ENCODE measurements at places on chromosomes 16 and 17.

DNA sequence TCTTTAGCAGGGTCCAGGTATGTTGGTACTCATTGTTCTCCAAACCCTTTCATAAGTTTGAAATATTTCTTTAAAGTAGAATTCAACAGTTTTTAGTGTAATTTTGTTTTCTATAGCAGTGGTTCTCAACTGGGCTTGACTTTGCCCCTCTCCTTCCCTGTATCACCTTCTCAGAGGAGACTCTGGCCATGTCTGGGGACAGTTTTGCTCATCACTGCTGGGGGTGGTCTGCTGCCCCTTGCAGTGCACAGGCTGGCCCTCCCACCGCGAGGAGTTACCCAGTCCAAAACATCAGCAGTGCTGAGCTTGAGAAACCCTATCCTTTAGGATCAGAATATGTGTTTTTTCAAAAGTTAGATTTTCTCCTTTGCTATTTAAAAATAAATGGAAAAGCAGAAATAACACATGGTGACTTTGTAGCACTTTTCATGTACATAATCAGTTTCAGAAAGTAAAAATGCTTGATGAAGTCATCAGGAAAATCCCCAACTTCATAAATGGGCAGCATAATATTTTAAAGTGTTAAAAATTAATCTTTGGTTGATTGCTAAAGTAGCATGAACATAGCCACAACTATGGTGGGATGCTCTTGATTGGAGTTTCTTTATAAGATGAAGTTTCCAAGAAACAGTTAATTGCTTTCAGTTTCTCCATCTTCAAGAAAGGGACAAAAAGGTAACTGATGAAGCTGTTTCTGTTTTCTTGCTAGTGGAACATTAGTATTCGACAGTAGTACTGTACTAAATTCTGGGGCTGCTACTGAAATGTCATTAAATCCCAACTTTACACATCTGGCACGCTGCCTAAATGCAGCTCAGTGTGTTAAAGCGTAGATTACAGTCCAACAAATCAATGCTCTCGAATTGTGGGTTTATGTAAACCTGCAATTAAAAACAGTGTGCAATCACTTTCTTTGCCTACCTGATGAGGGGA is 70.3 kb downstream of the NETO2 start:
- DNase-seq = no peak
- H3K27me3 ChIP-seq = peaks cover 18% of the 10 kb centered on the region
- no peaks in the 10 kb centered on the region for H3K4me1 ChIP-seq

- no peak for DNase-seq
- H3K27me3 ChIP-seq = no peaks in the 10 kb centered on the region
These were observed 25.1 kb downstream of the SALL1 start for GRCh38 chr16:51125992-51126391.

GRCh38 chr17:17051380-17051779 is 9.1 kb downstream of the MPRIP start:
- peak overlapping the region; percentile 63 for H3K27ac ChIP-seq
- no peak overlapping the region for H3K4me3 ChIP-seq
- DNase-seq = no peak
- no peaks in the 10 kb centered on the region for H3K27me3 ChIP-seq

GRCh38 chr17:57379237-57379894 is 123.0 kb downstream of the MSI2 start:
- no peak overlapping the region for H3K4me3 ChIP-seq
- no peak overlapping the region for H3K27ac ChIP-seq
- DNase-seq = no peak
- H3K36me3 ChIP-seq = no peaks in the 10 kb centered on the region
- peaks cover 24% of the 10 kb centered on the region for H3K4me1 ChIP-seq

- no peak overlapping the region for H3K4me3 ChIP-seq
- no peaks in the 10 kb centered on the region for H3K4me1 ChIP-seq
- peaks cover 6% of the 10 kb centered on the region for H3K36me3 ChIP-seq
- peaks cover 5% of the 10 kb centered on the region for H3K27me3 ChIP-seq
These were observed 12.4 kb upstream of the GFAP start for GRCh38 chr17:44927696-44928095.

- no peak overlapping the region for H3K27ac ChIP-seq
- no peak for DNase-seq
- H3K36me3 ChIP-seq = no peaks in the 10 kb centered on the region
- no peaks in the 10 kb centered on the region for H3K27me3 ChIP-seq
- no peaks in the 10 kb centered on the region for H3K4me1 ChIP-seq
These were observed 42.0 kb upstream of the RBFOX1 start for GRCh38 chr16:7290682-7291081.

DNA sequence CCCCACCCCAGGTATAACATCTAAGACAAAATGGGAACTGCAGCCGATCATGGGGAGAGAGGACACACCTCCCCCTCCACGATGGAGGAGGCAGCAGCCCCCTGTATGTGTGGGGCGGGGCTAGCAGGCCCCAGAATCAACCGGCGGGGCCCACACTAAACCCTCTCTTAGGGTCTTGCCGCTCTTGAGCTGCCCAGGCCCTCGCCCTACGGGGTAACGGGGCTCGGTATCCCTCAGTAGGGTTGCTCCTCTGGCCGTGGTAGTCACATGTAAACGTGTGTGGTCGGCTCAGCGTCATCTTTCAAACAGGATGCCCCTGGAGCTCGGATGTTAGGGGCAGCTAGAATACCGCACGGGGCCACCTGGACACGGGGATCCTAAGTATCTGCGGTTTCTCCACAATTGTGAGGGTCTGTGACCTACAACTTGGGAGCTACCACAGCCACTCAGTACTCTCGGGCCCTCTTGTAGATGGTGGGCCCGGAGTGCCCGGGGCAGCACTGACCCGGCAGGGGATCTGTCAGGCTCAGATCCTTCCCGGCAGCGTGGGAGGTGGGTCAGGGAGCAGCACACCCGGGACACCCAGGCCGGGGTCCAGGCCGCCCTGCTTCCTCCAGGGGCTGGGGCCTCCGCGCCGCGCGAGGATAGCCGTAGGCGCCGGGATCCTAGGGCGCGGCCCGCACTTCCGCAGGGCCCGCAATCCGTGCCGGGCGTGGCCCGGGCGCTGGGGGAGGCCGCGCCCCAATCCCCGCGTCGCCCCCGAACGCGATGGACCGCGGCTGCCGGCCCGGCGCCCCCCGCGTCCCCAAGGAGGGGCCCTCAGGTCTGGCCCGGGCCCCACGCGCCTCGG is 781 bp downstream of the ARHGDIA start:
- H3K36me3 ChIP-seq = peaks cover 71% of the 10 kb centered on the region
- peaks cover 27% of the 10 kb centered on the region for H3K4me1 ChIP-seq
- H3K27ac ChIP-seq = peak overlapping the region; percentile 85
- peak; percentile 41 for DNase-seq
- H3K4me3 ChIP-seq = peak overlapping the region; percentile 86

DNA sequence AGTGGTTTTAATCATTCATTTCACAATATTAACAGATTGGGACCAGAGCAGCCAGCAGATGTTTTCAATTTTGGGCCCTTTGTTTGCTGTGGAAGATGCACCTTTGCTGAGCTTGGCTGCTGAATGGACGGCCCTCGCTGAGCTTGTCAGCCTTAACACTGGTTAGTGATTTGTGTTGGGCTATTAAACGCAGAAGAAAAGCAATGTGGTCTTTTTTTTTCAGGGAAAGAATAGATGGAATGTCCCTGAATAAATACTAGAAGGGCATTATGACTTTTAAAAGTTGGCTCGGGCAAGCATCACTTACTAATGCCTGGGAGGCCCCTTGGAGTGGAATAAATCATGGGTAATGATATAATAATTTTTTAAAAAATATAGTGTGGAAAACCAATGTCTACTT is 297.0 kb downstream of the MAP2K6 start:
- H3K36me3 ChIP-seq = no peaks in the 10 kb centered on the region
- no peak for DNase-seq
- no peaks in the 10 kb centered on the region for H3K4me1 ChIP-seq
- no peak overlapping the region for H3K27ac ChIP-seq
